Activated CD4-positive, alpha-beta T cell treated with anti-CD3 and anti-CD28 coated beads, Interleukin-2, Interleukin-4, amounts not matched to agents 100 ng/mL and 50 ng/mL, durations not matched to agents 16 hours and 8 hours (primary cell): ENCODE measurements at places on chromosomes 2 and 18.

GRCh38 chr2:224722250-224722649 is 6.1 kb upstream of the CCDC195 start:
- DNase-seq: no peak

DNA sequence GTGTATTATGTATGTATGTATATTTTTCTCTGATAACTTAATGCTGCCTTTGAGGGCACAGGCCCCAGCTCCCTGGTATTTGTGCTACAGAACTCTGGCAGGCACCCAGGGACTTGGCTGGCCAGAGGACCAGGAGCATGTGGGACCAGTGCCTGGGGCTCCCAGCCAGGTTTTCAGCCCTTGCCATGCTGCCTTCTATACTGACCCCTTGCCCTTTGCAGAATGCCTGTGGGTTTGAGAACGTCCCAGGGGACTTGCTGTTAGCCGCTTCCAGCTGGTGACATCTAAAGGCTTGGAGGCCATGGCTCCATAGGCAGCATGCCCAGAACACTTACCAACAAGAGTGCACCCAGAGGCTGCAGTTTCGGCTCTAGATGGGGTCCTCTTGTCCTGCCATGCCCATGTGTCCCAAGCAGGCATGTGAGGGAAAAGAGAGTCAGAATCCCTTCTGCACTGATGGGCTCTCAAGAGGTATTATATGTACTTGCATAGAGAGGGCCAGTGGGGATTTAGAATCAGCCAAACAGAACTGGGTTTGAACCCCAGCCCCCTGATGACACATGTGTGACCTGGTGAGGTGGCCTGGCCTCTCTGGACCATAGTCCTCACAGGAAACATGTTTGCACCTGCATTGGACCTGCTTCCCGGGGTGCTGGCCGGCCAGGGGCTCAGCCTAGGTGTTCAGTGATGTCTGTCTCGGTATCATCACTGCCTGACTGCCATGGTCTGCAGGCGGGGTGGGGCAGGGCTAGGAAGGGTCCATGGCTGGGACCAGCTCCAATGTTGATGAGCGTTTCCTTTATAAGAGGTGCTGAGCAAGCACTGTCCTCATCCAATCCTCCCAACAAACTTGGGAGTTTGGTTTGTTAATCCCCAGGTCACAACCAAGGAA is 119.2 kb upstream of the FHL2 start:
- no peak for DNase-seq

GRCh38 chr2:101608408-101609310 is 88.8 kb upstream of the MAP4K4 start:
- no peak for DNase-seq

DNA sequence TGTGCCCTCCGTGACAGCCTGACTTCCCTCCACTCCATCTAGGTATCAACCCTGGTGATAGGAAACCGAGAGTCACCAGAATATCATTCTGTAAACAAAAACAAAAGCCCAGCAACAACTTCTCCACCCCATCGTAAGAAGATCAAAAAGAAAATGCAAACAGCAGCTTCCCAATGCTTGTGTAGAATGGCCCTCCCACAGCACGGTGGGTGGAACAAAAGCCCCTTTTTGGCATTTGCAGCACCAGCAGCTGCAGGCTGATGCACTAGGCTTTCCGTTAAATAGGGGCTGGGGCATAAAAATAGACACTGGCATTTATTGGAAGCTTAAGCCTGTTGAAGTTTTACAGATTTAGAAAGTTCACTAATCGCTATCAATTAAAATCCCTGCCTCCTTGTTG is 513.0 kb downstream of the GALR1 start:
- DNase-seq: no peak

- no peak for DNase-seq
These were observed 6.0 kb upstream of the SERPINB5 start for GRCh38 chr18:63470751-63471150.

DNA sequence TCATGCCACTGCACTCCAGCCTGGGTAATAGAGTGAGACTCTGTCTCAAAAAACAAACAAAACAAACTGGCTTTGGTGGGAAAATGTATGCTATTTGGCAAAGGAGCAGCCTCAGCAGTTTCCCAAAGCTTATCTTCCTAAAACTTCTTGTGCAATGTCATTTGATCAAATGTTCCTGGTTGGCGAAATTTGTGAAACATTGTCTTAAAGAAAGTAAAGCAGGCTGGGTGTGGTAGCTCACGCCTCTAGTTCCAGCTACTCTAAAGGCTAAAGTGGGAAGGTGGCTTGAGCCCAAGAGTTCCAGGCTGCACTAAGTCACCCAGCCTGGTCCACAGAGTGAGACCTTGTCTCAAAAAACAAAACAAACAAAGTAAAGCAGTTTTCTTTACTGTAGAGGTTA is 17.3 kb upstream of the TAF4B start:
- DNase-seq: no peak

DNA sequence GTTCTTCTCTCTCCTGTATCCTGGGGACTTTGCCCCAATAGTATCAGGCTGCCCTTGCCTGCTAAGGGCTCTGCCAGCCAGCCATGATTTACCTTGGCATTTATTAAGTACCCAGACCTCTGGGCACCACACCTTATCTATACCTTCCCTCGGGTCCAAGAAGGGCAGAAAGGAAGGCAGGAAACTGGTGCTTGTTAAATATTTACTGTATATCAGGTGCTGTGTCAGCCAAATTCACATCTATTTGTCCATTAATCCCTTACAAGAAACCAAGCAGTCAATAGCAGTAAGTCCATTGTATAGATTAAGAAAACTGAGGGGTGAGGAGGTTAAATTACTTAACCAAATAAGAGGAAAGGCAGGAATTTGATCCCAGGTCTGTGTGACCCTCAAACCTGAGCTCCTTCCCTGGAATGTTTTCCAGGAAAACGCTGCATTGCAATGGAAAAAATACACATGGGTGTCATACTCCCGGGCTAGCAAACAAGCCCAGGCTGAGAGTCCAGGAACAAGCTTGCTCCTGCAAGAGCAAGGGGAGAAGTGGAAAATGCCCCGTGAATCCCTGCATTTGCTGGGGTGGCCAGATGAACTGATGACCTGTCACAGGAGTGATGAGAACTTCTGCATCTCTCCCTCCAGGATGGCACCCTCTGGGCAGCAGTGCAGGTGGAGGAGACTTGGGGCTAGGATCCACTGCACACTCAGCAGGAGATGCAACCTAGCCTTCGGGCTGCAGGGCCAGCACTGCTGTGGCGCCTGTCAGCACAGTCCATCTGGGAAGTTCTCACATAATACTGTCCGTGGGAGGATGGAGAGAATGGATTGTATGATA is 30.4 kb downstream of the CIB4 start:
- no peak for DNase-seq

DNA sequence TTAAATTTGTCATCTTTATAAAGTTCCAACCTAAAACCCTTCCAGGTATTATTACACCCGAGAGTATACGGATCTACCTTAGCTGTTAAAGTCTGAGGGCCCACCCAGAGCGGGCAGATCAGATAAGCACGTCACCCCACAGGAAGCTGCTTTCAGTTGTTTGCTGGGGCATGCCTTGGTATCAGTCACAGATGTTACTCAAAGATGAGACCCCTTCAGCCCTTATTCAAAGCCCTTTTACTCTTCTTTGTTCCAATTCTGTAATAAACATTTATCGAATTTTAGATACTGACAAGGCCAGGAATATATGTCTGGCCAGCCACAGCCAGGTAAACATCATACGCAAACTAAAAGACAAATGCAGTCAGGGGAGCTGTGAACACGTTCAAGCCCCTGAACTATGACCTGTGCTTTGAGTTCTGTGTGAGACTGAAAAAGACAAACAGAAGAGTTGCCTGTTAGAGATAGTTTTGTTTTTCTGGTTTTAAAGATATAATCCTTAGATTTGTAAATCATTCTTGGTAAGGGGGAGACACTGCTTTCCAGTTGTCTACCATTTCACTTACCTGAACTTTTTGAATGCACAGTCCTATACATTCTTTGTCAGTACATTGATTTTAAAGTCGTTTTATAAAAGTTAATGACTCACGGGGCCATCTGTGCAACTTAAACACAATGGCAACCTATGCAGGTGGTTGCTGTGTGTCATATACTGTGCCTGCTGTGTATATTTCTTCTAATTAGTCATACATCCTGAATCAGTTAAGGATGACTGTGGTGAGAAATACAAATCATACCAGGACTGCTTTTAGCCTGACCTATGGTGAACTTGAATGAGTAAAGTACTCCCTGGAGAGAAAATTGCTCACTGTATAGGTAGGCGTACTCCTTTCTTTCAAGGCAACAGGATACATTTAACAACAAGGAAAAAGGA is 100.5 kb upstream of the ITPRID2 start:
- peak; percentile 84 for DNase-seq

DNA sequence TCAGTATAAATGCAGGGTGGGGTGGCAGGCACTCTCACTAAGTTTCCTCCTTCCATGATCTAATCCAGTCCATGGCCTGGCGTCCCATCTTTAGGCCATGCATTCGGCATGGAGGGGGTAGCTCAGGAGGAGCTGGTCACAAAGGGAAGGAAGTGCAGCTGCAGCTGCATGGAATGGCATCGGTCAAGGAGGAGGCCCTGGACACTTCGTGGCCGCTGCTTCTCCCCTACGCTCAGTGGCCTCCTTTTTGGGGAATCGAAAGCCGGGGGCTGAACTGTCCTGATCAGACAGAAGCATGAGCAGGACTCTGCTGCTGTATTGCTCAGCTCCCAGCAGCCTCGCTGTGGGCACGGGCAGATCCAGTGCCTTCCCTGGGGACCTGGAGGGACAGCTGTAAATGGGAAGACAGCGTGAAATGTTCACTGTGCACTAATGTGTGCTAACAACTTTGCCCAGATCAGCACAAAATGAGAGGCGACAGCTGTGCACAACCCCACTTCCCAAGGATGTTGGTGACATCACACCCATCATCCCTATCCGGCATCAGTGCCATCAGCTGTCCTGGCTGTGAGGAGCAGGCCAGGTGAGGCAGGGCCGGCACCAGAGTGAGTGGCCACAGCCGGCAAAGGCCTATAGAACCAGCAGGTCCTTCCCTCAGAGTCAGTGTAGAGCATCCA is 520.1 kb upstream of the RAB6C start:
- DNase-seq: no peak

DNA sequence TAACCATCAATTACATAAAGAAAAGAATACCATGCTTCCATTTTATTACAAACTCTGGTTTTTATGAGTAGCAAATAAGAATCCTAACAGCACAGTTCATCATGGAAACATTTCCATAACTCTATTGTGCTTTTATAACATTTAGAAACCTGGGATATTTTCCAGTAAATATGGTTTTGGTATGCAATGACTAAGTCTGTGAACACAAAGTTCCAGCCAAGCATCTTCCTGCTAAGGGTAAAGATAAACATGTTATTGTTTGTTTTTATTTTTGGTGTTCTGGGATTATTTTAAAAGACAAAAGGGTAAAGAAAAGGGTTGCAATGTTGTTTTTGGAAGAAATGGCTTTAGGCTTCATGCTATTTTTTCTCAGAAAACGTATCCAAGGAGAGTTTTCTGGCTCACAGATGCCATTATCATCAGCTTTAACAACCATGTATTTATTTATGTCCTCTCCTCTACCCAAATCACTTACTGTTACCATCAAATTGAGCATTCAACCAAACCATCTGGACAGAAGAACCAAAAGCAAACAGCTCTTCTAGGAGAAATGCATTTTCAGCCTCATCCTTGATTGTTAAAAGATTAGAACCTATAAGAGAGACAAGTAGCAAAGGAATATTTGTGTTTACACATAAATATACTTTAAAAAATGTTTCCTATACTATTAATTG is 116.0 kb downstream of the PLA2R1 start:
- DNase-seq: no peak

GRCh38 chr2:206001912-206002311 is 84.1 kb downstream of the INO80D start:
- no peak for DNase-seq

GRCh38 chr2:7288484-7288883 is 371.3 kb downstream of the RNF144A start:
- DNase-seq: no peak
